ENCODE measurements at places on chromosomes 2 and 18. TPM values are rescaled to one million over a fixed set of nuclear protein-coding genes. Genes with fewer than 3 reads are reported as not detected.

Gene FAM136A
- 67.1 TPM for total RNA-seq

Gene ARHGAP28
- total RNA-seq = 4.6 TPM

Gene STK36
- total RNA-seq = 49.3 TPM

Gene SPDYA
- total RNA-seq = 0.34 TPM

Gene IL36G
- total RNA-seq = not detected
